ENCODE measurements at places on chromosomes 7 and 10. TPM values are rescaled to one million over a fixed set of nuclear protein-coding genes. Genes with fewer than 3 reads are reported as not detected.

MRC1 gene
- total RNA-seq, result not detected

ANKRD30A gene
- not detected for total RNA-seq

UBTD1 gene
- 17.7 TPM for total RNA-seq

HABP2 gene
- total RNA-seq, result not detected

CTAGE15 gene
- 0.09 TPM for total RNA-seq

TSPAN33 gene
- 0.16 TPM for total RNA-seq

MMD2 gene
- not detected for total RNA-seq

CUBN gene
- total RNA-seq, result 2.2 TPM

NACAD gene
- 1.7 TPM for total RNA-seq

ITIH5 gene
- total RNA-seq, result 0.17 TPM

ARHGAP22 gene
- 34.2 TPM for total RNA-seq

ANKMY2 gene
- 33.2 TPM for total RNA-seq

VWA2 gene
- total RNA-seq, result 0.86 TPM

GIMAP8 gene
- total RNA-seq, result under 0.01 TPM

SCART1 gene
- 3.7 TPM for total RNA-seq

PDE6C gene
- not detected for total RNA-seq

TRPV6 gene
- total RNA-seq, result not detected

CYP2C19 gene
- not detected for total RNA-seq

CALHM3 gene
- not detected for total RNA-seq

HSPA12A gene
- 1.4 TPM for total RNA-seq

ANKRD2 gene
- 0.16 TPM for total RNA-seq

PPP3CB gene
- 22.8 TPM for total RNA-seq

COL17A1 gene
- 0.94 TPM for total RNA-seq

KCNH2 gene
- 0.17 TPM for total RNA-seq

TBC1D12 gene
- 9.2 TPM for total RNA-seq

C10orf105 gene
- total RNA-seq, result under 0.01 TPM

TMEM184A gene
- total RNA-seq, result under 0.01 TPM

BLNK gene
- 0.09 TPM for total RNA-seq

ELN gene
- 6.5 TPM for total RNA-seq

PNLIPRP1 gene
- not detected for total RNA-seq

SAP25 gene
- not detected for total RNA-seq

TRIM74 gene
- not detected for total RNA-seq

DENND2A gene
- total RNA-seq, result 38.6 TPM

PPP1R3A gene
- total RNA-seq, result under 0.01 TPM

ZMIZ2 gene
- total RNA-seq, result 8.1 TPM

ZPBP gene
- not detected for total RNA-seq

TEX36 gene
- not detected for total RNA-seq

CARD11 gene
- not detected for total RNA-seq

STEAP4 gene
- total RNA-seq, result under 0.01 TPM
